Stimulated activated CD4-positive, alpha-beta T cell treated with anti-CD3 and anti-CD28 coated beads, Interleukin-15, amount 100 ng/mL, for 1 hour (primary cell): ENCODE measurements at places on chromosomes 13 and 19.

DNA sequence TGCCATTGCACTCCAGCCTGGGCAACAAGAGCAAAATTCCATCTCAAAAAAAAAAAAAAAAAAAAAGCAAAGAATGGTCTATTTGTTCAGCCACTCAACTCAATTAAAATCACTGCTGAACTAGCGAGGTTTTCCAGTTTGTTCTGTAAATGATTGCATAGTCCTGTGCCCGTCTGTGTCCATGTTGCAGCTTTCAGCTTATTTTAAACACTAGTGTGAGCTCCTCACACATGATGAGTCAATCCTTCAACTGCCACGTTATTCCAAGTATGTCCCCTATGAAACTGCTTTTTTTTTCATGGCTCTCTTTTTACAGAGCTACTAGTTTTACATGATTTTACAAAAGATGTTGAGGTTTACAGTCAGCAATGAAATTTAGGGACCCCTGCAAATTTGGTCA, 12.2 kb downstream of the SUGP2 start:
- no peak for DNase-seq

- DNase-seq: no peak
These were observed 7.4 kb upstream of the CDC34 start for GRCh38 chr19:524062-524674.

DNA sequence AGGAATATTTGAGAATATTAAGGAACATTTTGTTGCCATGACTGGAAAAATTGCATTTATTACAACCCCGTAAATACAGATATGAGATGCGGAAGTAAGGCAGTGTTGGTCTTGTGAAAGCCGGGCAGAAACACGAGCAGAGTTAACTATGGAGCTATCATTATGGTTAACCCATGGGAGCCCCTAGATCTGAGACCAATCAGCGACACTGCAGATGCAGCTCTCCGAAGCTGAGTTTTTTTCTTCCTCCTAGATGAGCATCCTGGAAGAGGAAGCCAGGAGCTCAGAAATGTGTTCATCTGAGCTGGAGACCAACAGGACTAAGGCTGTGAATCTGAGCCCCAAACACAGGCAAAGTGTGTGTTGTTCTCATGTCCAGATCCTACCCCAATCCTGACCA, 123.0 kb upstream of the KL start:
- DNase-seq: no peak

- DNase-seq: no peak
These were observed 240.2 kb downstream of the LHFPL6 start for GRCh38 chr13:39362652-39363381.

GRCh38 chr19:32519023-32519422, 62.0 kb upstream of the PDCD5 start:
- no peak for DNase-seq

- DNase-seq: no peak
These were observed 5.4 kb upstream of the MCF2L start for GRCh38 chr13:112963641-112964040.

- no peak for DNase-seq
These were observed 41.7 kb downstream of the RYR1 start for GRCh38 chr19:38475176-38475575.

DNA sequence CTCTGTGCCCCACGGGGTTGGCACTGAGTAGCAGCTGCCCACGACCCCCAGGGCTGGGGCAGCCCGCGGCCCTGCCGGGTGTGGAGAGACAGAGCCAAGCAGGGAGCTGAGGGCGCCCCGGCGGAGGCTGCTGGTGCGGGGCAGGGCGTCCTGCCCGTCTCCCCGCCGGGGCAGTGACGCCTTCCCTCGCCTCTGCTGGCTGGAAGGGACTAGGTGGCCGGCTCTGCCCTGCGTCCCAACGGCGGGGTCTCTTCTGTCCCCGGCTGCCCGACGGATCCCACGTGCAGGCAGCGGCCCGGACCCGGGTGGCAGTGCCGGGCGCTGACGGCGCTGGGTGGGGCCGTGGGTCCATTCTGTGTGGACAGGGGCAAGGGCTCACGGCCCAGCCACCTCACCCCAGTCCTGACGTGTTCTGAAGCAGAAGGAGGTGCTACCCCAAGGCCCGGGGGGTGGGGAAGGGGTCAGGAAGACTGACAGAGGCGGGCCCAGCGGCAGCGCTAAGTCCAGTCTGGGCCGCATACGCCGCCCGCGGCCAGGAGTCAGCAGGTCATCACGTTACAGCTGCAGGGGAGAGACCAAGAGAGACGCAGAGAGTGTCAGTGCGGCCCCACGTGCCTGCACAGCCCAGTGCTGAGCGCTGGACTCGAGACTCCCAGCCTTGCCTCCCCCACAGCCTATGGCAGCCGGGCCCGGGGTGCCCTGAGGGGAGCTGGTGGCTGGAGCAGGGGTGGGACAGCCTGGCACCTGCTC, 15.1 kb upstream of the PLPP2 start:
- no peak for DNase-seq

DNA sequence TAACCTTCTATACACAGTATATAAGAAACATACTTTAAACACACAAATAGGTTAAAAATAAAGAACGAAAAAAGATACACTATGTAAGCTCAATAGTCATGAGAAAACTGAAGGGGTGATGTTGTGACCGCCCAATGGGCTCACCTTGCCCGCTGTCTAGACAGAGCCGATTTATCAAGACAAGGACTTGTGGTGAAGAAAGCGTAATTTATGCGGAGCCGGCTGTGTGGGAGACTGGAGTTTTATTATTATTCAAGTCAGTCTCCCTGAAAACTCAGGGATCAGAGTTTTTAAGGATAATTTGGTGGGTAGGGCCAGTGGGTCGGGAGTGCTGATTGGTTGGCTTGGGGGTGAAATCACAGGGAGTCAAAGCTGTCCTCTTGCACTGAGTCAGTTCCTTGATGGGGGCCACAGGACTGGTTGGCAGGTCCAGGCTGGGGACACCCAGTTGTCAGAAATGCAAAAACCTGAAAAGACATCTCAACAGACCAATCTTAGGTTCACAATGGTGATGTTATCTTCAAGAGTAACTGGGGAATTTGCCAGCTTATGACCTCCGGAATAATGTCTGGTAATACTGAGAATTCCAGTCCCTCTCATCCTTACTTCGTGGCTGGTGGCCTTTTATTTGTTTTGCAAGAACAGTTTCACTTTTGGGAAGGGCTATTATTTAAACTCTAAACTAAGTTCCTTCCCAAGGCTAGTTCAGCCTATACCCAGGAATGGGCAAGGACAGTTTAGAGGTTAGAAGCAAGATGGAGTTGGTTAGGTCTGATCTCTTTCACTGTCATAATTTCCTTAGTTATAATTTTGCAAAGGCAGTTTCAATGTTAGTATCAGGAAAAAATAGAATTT, 96.6 kb downstream of the UBL3 start:
- no peak for DNase-seq

DNA sequence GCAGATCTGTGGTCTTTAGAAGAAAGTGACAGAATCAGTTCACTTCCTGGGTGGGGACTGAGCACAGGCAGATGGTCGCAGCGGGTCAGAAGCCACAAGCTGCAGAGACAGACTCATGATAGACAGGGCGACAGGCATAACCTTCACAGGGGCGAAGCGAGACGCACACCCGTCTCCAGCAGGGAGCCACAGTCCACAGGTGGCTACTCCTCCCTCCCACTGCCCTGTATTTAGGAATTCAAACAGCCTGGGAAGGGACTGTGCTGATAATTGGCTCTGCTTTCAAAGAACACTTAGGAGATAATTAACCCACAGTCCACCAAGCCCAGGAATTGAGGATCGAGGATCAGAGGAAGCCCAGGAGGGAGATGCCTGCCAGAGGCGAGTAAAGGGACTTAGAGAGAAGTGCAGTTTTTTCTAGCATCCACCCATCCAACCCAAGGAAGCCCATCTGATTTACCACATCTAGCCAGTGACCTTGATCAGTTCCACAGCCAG, 23.2 kb downstream of the RFX2 start:
- DNase-seq: no peak
